ELF-1 (cell line): ENCODE measurements at places on chromosomes 13 and 19.

- no peak for DNase-seq
These were observed 16.3 kb downstream of the PIAS4 start for GRCh38 chr19:4023600-4024398.

DNA sequence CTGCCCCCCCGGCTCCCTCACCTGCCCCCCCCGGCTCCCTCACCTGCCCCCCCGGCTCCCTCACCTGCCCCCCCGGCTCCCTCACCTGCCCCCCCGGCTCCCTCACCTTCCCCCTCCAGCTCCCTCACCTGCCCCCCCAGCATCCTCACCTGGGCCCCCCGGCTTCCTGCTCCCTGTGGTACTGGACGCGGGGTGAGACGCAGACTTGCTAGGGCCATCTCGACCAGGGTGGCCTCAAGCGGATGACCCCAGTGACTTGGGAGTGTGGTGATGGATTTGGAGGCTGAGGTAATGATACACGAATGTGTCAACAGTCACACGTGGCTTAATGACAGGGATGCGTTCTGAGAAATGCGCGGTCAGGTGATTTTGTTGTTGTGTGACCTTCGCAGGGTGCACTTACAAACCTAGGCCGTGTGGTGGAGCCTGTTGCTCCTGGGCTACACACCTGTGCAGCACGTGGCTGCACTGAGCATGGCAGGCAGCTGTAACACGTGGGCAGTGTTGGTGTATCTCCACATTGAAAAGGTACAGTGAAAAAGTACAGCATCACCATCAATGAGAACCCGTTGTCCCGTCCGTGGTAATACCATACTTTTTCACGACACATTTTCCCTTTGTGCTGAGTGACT, 197.8 kb downstream of the TEX29 start:
- peak; percentile 46 for DNase-seq

DNA sequence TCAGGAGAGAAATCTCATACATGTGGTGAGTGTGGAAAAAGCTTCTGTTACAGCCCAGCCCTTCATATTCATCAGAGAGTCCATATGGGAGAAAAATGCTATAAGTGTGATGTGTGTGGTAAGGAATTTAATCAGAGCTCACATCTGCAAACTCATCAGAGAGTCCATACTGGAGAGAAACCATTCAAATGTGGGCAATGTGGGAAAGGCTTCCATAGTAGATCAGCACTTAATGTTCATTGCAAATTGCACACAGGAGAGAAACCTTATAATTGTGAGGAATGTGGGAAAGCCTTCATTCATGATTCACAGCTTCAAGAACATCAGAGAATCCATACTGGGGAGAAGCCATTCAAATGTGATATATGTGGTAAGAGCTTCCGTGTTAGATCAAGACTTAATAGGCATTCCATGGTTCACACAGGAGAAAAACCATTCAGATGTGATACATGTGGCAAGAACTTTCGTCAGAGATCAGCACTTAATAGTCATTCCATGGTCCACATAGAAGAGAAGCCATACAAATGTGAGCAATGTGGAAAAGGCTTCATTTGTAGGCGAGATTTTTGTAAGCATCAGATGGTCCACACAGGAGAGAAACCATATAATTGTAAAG, 15.2 kb downstream of the ZNF221 start:
- no peak for DNase-seq

- no peak for DNase-seq
These were observed 4.2 kb upstream of the PDX1 start for GRCh38 chr13:27915301-27916207.

GRCh38 chr13:53004573-53004972, 24.0 kb upstream of the OLFM4 start:
- no peak for DNase-seq

- no peak for DNase-seq
These were observed 19.7 kb upstream of the CLN5 start for GRCh38 chr13:76971851-76972829.

- DNase-seq, result no peak
These were observed 8.7 kb upstream of the RPL21 start for GRCh38 chr13:27242702-27243101.

GRCh38 chr13:79986890-79987289, 354.0 kb downstream of the SPRY2 start:
- DNase-seq, result no peak

DNA sequence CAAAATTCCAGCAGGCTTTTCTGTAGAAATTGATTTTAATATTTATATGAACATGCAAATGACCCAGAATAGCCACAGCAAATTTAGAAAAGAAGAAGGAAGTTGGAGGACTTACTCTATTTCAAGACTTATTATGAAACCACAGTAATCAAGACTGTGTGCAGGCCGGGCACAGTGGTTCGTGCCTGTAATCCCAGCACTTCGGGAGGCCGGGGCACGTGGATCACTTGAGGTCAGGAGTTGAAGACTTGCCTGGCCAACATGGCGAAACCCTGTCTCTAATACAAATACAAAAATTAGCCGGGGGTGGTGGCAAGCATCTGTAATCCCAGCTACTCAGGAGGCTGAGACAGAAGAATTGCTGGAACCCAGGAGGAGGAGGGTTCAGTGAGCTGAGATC, 6.0 kb upstream of the FFAR2 start:
- DNase-seq, result no peak

- DNase-seq, result no peak
These were observed 33.6 kb upstream of the HMGB1 start for GRCh38 chr13:30499338-30499737.

DNA sequence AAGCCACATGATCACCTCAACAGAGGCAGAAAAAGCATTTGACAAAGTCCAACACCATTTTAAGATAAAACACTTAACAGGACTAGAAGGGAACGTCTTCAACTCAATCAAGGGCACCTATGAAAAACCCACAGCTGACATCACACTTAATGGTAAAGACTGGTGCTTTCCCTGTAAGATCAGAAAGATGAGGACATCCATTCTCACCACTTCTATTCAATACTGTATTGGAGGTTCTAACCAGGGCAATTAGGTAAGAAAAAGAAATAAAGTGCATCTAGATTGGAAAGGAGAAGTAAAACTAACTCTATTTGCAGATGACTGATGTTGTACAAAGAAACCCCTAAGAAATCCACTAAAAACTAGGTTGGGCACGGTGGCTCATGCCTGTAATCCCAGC, 11.2 kb upstream of the AKAP8 start:
- DNase-seq, result no peak

DNA sequence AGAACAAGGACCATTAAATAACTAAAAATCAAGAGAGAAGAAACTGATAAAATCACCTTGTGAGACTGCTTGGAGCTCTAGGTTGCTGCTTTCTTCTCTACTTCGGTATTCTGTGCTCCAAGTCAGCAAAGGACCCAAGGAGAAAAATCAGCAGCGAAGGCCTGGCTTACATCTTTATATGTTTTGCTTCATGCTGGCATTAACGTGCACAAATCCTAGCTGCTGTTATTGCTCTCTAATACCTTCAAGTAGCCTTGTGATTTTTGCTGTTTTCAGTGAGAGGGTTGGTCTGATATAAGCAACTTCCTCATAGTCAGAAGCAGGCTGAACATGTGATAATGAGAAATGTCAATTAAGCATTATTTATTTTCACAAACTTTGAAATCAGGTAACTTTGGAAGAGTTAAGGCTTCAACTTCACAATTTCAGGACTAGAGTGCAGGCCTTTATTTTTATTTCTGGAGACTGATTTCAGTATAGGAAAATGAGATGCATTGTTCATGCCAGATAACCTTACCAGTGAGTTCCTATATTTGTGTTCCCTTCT, 365.1 kb downstream of the SLC7A1 start:
- no peak for DNase-seq

DNA sequence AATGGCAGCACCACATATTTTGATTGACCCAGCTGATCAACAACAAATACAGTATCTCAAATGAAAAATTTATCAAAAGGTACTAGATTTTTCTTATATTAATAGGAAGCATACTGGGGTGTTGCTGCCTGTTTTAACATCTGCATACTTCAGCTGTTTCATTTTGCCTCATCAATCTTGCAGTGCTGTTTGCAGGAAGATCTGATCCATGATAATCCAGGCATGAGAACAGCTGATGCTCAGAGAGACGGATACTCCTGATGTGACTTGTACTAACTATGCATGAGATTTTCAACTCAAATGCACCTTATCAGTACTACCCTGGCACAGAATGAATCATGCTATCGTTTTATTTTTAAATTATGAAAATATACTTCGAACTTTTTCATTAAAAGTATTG, 2136.8 kb downstream of the PCDH9 start:
- no peak for DNase-seq

- no peak for DNase-seq
These were observed 534 bp downstream of the CAB39L start for GRCh38 chr13:49443357-49443703.

DNA sequence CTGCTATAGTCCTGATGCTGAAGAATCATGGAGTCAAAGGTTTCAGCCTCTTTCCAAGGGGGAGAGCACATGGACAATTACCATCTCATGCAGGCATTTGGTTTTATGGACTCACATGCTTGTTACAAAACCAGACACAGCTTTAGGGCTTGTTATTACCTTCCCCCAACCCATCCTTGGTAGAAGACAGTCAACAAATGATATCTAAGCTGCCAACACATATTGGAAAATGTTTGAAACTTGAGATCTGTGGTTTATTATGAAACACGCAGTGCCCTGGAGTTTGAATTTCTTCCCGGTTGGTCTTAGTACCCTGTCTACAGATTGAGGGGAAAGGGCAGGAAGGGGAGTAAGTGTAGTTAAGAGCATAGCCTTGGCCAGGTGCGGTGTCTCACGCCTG, 12.5 kb upstream of the CYP2A6 start:
- peak; percentile 2 for DNase-seq

- peak; percentile 90 for DNase-seq
These were observed 101.2 kb downstream of the LHFPL6 start for GRCh38 chr13:39501702-39502324.

DNA sequence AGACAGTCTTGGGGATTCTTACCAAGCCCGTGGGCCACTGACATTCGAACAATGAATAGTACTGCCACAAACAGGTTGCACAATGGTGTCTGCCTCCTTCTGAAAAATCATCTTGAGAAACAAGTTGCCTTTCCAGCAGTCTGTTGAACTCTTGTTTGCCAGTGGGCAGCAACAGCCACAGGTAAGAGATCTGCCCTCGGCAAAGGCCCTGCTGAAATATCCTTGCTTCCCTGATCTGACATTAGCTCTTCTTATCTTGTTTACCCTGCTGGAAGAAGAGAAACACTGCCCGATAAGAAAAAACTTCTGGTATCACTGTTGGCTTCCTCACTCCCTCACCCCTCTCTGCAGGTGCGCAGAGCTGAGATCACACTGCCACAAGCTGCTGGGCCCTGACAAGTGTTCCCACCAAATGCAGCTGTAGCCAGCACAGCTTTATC, 2.0 kb downstream of the DOCK9 start:
- DNase-seq, result peak; percentile 58

DNA sequence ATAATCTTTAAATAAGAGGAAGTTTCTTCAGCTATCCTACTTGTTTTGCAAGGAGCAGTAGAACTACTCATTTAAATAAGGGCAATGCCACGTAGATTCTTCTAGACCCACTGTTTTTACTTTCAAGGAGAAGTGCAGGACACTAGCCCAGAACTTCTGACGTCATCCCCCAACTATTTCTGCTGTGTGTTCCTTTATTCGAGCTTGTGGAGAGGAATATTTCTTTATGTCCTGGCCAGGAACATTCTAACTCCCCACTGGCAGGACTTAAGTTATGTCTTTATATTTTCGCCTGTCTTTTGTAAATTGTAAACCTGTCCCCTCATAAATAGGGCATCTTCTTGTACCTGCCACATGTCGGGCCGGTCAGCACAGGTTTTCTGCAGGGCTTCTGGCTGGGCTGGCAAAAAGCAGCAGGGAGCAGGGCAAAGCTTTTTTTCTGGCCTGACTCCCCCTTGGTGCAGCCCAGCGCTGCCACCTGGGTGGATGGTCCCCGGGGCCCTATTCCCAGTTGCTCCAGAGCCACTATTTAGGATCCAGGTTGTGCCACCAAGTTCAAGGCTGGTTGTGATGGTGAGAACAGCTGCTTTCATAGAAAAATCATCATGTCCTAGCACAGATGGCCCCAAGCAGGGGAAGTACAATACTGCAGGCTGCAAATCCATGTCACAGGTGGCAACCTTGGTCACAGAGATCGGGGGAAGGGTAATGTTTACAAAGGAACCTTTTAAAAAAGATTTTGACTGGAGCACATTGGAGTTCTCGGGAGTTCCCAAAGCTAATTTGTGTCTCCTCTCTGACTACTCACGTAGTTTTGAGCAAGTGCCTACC, 1.8 kb downstream of the MBNL2 start:
- peak; percentile 70 for DNase-seq

- DNase-seq, result peak; percentile 91
These were observed 50.8 kb downstream of the TSSK6 start for GRCh38 chr19:19464339-19465098.

DNA sequence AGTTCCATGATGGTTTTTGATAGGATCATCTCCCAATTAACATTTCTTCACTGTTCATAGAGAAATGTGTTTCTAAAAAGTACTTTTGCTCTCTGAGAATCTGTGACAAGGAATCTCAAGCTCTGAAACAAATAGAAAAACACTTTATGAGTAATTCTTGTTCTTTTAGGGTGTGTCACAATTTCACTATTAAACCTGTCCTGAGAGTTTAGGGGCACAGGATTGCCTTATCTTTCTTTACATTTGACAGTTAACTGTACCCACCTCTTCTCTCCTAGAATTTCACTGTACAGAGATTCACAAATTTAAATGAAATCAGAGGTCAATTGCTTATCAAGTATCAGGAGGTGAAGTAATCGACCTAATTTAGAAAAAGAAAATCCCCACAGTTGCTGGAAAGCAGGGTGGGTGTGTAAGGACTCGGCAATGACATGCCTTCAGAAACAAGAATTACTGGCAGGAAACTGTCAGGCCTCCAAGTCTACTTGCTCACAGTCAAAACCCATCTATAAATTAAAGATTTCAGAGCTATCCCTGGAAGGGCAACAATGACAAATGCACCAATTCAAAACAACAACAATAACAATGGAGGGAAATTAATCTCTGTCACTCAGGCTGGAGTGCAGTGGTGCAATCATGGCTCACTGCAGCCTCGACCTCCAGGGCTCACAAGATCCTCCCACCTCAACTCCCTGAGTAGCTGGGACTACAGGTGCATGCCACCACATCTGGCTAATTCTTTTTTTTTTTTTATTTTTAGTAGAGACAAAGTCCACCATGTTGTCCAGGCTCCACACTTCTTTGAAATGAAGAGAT, 250.2 kb downstream of the ABCC4 start:
- no peak for DNase-seq

GRCh38 chr19:49741210-49741844, 21.8 kb downstream of the TSKS start:
- DNase-seq, result no peak

DNA sequence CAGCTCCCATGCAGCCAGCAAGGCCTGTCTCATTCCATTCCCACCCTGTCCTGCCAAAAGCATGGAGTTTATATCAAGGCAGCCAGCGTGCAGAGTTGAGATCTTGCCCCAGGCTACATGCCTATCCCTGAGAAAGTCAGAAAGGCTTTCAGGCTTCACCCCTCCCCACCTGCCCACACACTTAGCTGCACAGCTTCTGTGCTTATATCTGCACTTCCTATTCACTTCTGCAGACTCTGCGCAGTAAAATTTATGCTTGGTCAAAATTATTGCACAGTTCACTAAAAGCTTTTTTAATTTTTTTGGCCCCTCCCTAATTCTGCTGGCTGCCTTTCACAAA, 12.5 kb upstream of the ZNF675 start:
- DNase-seq, result peak; percentile 89
